ENCODE measurements at places on chromosomes 3 and 15.

- no peak for DNase-seq
These were observed 39.7 kb downstream of the FGF12 start for GRCh38 chr3:192687488-192688152.

GRCh38 chr3:177889161-177889560 is 647.1 kb upstream of the KCNMB2 start:
- DNase-seq: no peak

DNA sequence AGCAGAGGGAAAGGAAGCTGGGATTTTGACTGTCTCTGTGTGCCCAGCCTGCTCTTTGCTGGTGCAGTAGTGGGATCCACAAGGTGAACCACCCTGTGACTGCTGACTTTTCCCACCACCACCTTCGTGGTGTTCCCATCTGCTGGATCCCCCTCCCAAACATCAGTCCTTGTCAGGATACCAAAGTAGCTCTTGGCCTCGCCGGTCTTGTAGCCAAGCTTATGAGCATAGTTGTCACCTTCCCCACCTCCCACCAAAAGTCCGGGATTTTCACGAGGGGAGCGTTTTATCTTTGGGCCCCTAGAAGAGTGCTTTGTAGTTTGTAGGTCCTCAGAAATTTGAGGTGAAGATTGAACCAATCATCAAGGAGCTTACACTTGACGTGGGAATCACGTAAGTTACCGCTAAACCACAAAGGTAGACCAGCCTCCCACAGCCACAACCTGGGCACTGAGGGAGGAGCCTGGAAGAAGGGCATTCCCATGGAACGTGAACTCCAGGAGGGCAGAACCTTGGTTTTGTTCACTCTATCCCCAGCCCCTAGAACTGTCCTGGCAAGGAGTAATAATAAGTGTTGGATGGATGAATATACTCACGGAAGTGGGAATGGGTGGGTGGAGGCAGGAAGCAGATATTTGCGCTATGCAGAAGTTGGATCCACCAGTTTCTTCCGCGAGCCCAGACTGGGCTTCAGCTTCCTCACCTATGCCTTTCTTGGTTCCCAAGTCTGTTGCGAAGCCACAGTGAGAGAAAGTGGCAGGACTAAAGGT is 814 bp upstream of the TEX264 start:
- DNase-seq: no peak

DNA sequence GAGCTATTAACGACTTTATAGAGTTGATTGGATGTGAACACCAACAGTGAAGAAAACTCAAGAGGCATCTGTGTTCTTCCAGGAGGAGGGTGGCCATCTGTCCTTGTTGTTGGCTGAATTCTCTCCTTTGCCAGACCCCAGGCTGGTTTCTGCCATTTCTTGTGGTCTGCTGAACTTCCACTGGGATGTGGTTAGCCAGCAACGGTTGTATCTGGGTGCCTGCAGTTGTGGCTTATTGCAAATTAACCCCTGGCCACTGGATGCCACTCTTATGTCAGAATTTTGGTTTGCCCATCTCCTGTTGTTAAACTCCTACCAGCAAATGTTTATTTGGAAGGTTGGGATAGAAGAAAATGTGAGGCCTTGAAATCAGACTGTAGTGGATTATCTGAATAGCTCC is 163.6 kb upstream of the TBC1D5 start:
- DNase-seq: no peak

DNA sequence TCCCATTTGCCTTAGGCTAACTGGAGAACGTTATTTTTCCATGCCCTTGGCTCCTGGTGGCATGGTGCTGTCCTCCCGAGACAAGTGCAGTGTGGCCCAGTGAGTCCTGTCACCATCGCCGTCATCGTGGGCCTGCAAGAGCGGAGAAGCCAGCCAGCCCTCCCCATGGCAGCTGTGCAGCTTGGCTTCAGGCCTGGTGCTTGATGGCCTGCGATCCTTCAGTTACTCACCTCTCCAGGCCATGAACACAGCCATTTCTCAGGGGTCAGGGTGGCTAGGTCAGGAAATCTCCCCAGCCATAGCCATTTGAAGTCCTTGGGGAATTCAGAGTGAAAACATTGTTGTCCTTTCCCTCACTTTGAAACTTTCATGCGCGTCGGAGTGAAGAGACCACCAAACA is 189.0 kb upstream of the RGMA start:
- DNase-seq: no peak

DNA sequence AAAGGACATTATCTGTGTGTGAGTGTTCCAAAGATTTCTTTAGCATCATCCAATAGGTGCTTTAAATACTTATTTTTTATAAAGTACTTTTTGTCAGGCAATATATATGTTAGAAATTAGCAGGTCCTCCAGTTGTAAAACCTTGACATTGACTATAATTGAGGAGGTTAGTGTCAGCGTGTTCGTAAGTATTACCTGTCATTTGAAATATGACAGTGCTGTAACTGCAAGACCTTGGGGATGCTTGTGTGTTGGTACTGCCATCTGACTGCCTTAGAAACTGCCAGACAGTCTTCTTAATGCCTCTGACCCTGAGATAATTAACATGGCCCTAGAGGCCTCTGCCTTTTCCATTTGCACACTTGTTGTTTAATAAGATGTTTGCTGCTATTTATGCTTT is 170.7 kb downstream of the NAALADL2 start:
- no peak for DNase-seq

DNA sequence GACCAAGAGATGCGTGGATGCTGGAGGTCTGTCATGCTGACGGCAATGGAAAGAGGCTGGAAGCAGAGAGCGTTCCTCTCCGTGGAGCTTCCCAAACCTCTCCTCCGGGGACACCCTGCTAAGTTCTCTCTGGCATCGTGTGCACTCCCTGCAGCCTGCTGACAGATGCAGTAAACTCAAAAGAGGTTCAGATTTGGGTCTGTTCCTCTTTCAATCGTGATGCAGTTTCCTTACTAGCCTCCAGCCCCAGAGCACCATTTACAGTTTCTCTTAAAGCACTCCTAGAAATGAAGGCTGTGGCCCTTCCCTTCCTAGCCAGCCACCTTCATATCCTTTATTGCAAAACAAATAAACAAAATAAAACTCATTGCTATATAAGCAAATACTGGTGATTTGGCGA is 47.3 kb upstream of the LRRC58 start:
- no peak for DNase-seq

- DNase-seq: no peak
These were observed 6.0 kb downstream of the ACTC1 start for GRCh38 chr15:34789326-34789725.

DNA sequence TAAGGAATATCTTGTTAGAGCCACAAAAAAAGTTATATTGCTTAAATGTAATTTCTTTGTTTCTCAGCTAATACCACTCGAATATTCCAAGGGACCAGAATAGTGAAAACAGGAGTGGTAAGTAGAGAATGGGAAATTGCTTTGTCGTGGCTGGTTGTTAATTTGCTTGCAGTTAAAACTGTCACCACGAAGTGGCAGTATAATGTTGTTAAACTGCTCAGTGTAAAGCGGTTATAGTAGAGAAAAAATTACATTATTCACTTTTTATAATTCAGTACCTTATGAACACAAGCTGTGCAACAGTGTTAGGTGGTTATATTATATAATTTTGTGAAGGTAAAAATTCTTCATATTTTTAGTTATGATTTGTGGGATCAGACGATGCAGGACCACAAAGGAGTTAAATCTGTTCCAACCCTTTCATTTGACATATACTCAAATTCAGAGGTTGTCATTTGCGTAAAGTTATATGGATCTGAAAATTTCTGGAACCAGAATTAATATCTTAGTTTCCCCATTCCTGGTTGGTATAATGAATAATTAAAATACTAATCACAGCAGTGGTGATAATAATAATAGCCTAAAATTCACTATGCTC is 171.8 kb downstream of the FEZF2 start:
- DNase-seq: no peak

GRCh38 chr3:149091983-149092382 is 5.7 kb upstream of the HLTF start:
- no peak for DNase-seq

DNA sequence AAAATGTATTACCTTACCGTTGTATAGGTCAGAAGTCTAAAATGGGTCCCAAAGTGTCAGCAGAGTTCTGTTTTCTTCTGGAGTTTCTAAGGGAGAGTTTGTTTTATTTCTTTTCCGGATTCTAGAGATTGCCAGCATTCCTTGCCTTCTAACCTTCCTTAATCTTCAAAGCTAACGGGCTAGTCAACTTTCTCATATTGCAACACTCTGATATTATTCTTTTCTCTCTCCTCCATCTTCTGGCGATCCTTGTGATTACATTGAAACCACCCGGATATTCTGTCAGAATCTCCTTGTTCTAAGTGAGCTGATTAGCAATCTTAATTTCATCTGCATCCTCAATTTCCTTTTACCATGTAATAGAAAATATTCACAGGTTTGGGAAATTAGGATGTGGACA is 36.2 kb upstream of the AADACL2 start:
- DNase-seq: no peak

GRCh38 chr15:75811626-75812025 is 31.6 kb upstream of the UBE2Q2 start:
- no peak for DNase-seq

DNA sequence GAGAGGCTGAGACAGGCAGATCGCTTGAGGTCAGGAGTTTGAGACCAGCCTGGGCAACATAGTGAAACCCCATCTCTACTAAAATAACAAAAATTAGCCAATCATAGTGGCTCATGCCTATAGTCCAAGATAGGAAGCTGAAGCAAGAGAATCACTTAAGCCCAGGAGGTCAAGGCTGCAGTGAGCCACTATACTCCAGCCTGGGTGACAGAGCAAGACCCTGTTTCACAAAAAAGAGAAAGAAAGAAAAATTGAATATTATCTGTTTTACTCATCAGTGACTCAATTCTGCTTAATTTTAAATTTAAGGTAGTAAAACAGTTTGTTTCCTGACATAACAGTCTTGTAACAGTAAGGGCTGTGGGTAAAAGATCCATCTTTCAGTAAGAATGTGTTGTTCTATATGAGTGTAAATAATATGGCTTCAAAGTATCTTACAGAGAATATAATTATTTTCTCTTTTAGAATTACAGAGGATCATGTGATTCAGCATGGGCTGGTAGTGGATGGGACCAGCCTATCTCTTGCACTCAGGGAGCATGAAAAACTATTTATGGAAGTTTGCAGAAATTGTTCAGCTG is 85.8 kb downstream of the ATP11B start:
- no peak for DNase-seq

- DNase-seq: no peak
These were observed 29.1 kb upstream of the IREB2 start for GRCh38 chr15:78408961-78409360.

GRCh38 chr15:64048781-64049460 is 2.6 kb upstream of the DAPK2 start:
- DNase-seq: no peak

- no peak for DNase-seq
These were observed 55.7 kb downstream of the CACNA1D start for GRCh38 chr3:53550005-53550620.

GRCh38 chr3:38843898-38844297 is 27.9 kb upstream of the SCN10A start:
- no peak for DNase-seq

DNA sequence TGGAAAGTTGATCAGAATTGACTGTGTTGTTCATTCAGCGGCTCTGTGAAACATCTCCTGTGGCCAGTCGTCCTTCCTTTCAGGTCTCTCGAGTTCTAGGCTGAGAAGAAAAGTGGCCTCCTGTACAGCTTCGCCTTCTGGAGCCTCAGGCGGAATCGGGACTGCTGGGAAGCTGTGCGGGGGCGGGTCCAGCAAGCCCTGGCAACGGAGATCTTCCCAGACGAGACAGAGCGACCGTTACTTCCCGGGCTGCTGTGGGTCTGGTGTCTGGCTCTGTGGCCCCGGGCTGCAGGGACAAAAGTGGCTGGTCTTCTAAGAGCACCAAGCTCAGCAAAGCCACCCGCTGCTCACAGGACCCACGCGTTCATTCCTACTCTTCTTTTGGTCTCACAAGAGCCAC is 88.6 kb upstream of the CACNA2D3 start:
- no peak for DNase-seq

- DNase-seq: no peak
These were observed 21.2 kb upstream of the TM4SF4 start for GRCh38 chr3:149453140-149453805.

GRCh38 chr3:14488286-14489041 is 51.7 kb downstream of the GRIP2 start:
- DNase-seq: no peak

DNA sequence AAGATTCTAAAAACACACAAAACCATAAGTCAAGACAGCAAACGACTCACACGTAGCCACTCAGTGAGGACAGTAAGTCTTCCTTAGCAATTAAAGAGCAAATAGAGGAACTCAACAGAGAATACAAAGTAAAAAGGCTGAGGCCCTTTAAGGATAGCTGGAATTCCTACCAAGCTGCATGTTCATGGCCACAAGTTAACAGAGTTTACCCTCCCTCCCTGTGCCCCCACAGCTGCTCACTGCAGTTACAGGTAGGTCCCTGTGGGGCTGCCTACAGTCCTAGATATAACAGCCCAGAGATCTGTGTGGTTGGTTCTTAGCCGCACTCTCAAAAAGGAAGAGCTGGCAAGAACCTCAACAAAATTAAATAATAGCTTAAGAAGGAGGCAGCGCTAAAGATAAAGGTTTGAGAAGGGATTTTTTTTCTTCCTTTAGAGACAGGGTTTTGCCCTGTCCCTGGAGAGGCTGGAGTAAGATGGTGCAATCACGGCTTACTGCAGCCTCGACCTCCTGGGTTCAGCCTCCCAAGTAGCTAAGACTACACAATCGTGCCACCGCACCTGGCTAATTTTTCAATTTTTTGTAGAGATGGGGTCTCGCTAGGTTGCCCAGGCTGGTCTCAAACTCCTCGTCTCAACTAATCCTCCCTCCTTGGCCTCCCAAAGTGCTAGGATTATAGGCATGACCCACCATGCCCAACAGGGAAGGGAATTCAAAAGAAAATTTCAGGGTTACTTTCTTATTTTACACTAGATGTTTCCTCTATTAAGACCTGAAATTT is 19.3 kb downstream of the SFMBT1 start:
- DNase-seq: no peak

GRCh38 chr3:45751537-45752242 is 44.6 kb downstream of the SLC6A20 start:
- no peak for DNase-seq

GRCh38 chr3:24854748-24855147 is 360.1 kb upstream of the THRB start:
- DNase-seq: no peak
